Cerebellum (tissue), 4 donors: ENCODE measurements at places on chromosomes 1 and 21. TPM values are rescaled to one million over a fixed set of nuclear protein-coding genes. Genes with fewer than 3 reads are reported as not detected.

MAP3K6 gene
- total RNA-seq: 2.3 TPM

DNA sequence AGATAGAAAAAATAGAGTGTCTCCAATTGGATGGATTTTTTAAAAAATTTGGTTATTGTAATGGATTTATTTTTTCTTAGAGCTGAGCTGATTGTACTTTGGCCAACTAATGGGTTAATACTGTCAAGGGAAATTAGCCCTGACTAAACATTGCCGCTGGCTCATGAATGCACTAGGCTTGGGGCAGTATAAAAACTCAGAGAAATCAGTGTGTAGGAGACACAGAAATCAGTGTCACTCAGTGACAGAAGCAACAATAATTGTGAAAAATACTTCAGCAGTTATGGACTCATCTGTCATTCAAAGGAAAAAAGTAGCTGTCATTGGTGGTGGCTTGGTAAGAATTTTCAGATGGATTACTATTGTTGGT, at the start of gene KMO:
Gene KMO (plus strand): TSS at position 217 of the 370 bp plus-strand sequence. CDS start 67 bp downstream, at position 284.
- DNase-seq: no peak

MLLT11 gene
- total RNA-seq: 53.8 TPM

GFI1 gene
- total RNA-seq: not detected

DNA sequence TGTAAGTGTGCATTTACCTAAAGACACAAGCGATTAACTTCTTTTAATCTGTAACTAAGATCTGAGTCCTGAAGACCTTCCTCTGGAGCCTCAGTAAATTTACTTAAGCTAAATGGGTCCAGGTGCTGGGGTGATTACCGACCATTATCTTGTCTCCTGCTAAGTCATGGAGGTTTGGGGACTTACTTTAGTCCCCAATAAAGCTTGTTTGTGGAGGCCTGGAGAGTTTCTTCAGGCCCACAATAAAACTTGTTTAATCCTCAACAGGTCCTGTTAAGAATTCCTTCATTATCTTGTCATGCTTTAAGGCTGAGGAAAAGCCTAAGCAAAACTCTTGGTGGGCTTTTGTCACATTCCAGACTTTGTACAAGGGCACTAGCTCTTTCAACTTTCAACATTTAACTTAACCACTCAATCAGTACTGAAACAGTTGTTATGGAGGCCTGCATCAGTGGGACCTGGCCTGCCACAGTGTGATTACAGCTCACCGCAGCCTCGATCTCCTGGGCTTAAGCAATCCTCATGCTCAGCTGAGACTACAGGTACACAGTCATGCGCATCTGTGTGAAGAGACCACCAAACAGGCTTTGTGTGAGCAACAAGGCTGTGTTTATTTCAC, 84.0 kb downstream of the FMO4 start:
- DNase-seq: no peak

RCC2 gene
- 28.7 TPM for total RNA-seq

- DNase-seq: no peak
Observed at GRCh38 chr1:206706806-206707366, 22.2 kb downstream of the MAPKAPK2 start.

S100A7 gene
- not detected for total RNA-seq

FBXO44 gene
- total RNA-seq: 28.6 TPM

LCE3E gene
- total RNA-seq: not detected

GRCh38 chr1:25700144-25700523, 83.5 kb downstream of the MAN1C1 start:
- peak; percentile 53 for DNase-seq

DNA sequence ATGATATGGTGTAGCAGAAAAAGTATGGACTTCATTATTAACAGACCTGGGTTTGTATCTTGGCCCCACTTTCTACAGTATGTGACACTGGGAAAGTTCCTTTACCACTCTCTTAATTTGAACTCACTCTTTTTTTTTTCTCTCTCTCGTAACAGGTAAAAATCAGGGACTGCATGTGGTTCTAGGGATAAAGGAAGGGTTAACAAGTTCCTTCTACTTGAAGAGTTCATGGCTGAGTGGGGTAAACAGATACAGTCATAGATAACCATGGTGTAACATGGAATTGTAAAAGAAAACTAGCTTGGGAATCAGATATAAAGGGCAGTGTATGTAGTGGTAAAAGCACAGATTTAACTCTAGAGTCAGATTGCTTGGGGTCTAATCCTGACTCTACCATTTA, 21.2 kb downstream of the ZYG11B start:
- DNase-seq: no peak

GPR25 gene
- total RNA-seq: not detected

DNA sequence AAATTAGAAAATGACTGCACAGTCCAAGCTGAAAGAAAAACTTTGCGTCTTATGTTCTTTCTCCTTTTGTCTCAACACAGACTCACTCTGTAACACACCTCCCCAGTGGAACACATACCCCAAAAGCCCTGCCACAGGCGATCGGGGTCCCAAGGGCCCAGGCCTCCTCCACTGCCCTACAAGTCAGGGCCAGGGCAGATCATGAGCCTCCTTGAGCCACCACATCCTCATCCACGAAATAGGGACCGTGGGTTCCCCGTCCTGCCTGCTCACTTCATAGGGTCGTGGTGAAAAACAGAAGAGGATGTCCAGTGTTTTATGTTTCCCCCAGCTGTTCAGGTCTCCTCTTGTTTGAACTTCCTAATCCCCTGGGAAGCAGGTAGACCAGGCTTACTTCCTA, 116.7 kb downstream of the KCNN3 start:
- no peak for DNase-seq

- no peak for DNase-seq
Observed at GRCh38 chr1:202291961-202292712, 49.6 kb downstream of the UBE2T start.

- DNase-seq: no peak
Observed at GRCh38 chr21:38944903-38945302, 139.2 kb downstream of the ETS2 start.

NOTCH2NLA gene
- 46.5 TPM for total RNA-seq
